BJ (cell line): ENCODE measurements at places on chromosomes 4 and X.

DNA sequence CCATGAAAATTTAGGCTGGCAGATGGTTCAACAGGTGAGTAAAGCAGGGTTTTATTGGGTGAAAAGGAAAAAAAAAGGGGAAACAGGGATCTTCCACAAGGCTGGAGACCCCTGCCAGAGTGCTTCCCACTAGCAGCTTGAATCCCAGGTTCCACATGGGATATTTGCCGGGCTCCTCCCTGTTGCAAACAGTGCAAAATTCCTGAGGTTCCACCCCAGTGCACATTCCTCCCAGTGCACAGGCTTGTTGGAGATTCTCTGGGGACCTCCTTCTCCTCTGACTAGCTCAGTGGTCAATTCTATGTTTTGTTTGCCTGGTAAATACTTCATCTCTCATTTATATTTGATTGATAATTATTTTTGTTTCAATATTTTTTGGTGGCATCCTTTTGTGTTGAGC, 66.4 kb upstream of the UGT2B15 start:
- no peak for DNase-seq

DNA sequence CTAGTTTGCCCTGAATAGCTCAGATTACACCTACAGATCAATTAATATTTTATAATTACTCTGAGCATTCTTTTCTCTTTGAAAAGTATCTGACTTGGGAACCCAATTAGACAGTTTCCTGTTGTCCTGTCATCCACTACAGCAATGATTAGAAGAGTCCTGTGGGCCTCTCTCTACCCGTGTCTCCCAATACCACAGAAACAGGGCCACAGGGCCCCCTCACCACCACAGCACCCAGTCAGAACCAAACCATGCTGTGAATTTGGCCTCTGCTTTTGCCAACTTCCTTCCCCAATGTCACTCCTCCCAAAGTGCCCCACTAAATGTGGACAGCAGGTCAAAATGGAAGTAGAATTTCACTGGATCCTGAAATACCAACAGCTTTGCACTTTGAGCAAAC, 10.3 kb downstream of the USP46 start:
- no peak for DNase-seq

DNA sequence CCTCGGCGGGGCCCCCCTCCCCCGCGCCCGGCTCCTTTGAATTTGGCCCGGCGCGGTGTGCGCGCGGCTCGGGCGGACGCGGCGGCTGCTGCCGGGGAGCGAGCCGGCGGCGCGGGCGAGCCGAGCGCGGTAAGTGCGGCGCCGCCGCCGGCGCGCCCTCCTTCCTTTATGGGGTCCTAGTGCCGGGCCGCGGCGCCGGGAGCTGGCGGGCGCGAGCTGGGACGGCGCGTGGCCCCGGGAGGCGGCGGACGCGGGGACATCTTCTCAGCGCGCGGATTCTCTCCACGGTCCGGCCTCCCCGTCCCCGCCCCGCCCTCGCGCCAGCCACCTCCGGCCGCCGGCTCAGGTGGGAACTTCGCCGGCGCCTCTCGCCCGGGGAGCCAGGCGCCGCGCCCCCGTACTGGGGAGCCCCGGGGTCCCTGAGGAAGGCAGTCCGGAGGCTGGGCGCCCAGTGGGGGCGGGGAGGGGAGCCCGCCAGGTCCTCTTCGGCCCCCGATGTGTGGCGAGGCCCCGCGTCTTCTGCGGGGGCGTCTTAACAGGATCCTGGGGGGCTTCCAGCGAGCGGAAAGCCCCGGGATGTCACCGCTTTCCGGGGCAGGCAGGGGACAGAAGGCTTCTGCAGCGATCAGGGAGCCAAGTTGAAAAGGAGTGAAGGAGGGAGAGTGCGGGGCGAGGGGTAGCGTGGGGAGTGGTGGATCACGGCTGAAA, 98.4 kb upstream of the TENM3 start:
- no peak for DNase-seq

GRCh38 chr4:139919004-139919403, 235.0 kb downstream of the MAML3 start:
- DNase-seq, result peak; percentile 31

DNA sequence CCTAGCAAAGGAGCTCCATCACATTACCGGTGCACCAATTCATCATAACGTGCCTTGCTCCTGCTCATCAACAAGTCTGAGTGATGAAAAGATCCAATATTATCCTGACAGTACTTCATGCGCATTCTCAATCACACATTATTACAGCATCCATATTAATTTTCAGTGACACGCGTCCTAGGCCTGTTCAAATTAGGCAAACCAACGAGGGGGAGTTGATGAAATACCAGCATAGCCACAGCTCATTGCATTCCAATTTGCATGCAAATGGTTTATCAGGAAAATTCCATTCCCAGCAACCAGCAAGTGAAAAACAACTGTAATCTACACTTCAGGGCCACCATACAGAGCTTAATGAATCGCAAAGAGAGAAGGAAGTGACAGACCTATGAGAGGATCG, 236.9 kb downstream of the DCLK2 start:
- no peak for DNase-seq

DNA sequence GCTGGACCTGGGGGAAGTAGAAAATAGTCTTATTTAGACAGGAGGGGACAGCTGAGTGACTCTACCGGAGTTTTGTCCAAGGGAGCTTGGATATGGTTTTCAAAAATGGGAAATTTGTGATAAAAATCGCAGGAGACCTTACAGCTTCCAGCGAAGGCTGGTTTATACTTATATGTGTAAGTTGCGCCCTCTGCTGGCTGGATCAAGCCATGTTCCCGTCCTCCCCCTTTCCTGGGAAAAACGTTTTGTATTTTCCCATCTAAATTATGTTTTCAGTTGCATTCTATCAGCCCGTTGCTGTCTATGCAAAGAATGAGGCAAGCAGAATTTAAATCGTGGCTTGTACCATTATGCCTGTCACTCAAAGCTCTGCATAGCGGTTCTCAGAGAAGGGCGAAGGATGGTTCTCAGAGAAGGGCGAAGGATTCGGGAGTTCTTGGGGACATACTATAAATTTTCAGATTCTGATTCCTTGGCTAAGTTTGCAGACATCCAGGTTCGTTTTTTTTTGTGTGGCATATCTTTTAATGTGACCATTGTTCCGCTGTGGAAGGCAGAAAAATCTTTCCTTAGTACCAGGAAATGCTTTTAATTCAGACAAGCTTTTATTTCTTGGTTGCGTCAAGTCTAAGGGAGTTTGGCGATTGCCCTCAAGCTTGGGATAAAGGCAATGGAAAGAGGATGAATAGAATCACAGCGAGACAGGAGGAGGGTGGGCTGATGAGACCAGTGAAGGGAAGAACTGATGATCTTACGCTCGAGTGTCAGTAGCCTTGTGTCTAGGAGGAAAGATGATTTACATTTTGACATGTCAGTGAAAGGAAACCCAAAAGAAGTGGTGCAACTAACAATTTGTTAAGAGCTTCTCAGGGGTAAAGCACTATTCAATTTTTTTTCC, 128.5 kb upstream of the ARX start:
- no peak for DNase-seq

DNA sequence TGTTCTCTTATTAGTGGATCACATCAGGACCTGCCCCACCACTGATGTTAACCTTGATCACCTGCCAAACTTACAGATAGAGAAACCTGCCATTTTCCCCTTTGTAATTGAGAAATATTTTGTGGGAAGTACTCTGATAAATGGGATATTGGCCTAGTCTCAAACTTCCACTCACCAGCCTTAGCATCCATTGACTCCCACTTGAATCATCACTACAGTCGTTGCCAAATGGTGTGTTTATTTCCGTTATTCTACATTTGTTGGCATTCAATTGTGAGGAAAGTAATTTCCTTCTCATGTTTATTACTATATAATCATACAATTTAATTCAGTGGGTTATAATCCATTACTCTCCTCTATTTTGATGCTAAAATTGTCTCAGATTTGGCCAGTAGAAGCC, 156.4 kb upstream of the CXCL13 start:
- DNase-seq, result no peak

DNA sequence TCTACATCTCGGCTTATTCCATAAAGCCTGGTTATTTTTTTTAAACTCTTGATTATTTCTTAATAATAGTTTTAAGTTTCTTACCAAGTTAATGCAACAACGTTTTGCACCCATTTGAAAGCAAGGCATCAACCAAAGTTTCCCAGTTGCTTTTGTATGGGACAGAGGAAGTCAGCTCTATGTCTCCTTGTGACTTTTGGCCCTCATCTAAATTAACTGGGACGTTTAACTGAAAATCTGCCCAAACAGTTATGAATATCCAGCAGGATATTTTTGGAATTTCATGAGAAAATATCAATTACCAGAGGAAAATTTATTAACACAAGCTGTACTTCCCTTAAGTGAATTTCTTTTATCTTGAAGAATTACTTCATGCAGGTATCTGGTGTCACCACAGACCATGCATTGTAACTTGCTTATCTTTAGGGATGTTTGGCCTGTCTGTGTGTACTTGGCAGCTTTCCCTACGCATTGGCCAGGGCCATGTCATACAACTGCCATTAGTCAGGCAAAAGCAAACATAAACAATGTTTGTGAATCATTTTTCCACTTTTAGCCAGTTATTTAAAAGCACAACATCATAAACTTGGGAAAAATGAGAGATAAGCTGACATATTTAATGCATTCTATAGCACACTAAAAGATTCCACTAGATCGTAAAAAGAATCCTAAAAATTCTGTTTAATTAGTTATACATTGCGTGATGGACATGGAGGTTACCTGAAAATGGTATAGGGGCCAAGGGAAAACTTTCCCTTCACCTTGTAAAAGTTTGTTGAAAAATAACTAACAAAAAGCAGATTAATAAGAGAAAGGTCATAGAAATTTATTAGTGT, 101.4 kb upstream of the PDE5A start:
- peak; percentile 72 for DNase-seq

GRCh38 chr4:145535202-145535601, 53.5 kb downstream of the SMAD1 start:
- no peak for DNase-seq

- DNase-seq, result no peak
These were observed 1609.1 kb downstream of the C4orf33 start for GRCh38 chr4:130705023-130705422.

DNA sequence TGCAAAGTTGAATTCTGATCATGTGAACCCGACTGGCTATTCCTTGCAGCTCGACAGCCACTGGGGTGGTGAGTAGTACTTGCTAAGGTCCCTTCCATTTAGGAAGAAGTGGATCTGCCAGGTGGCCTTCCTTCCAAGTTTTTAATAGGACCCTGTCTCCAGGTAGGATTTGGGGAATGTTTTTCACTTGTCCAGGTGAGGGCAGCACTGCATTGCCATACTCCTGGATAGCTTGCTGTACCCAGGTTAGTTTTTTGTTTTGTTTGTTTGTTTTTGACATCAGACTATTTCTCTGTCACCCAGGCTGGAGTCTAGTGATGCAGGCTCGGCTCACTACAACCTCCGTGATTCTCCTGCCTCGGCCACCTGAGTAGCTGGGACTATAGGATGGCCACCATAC, 29.8 kb downstream of the SAGE1 start:
- no peak for DNase-seq

DNA sequence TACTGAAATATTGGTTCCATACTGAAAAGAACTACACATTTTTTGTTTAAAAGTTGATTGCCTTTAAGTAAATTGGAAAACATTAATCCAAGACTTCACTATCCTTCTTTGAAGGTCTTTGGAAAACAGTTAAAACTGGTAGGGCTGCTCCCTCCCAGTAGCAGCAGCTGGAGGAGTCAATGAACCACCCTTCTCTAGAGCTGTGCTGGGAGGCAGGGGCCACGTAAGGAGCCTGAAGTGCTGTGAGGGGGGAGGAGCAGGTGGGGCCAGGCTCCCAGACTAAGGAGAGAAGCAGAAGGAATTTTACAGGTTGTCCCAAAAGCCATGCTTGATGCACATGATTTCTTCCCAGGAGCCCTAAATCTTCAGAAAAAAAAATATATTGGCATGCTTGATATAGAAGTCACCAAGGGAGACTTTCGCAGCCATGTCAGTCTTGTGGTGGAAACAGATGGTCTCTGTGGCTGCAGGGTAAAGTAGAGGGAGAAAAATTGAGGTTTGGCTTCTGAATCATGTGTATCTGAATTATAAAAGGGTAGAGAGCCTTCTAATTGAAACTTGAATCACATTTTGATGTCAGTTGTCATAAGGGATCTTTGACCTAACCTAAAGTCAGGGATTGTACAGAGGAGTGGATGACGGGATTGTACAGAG, 673.2 kb upstream of the FRG1 start:
- no peak for DNase-seq

DNA sequence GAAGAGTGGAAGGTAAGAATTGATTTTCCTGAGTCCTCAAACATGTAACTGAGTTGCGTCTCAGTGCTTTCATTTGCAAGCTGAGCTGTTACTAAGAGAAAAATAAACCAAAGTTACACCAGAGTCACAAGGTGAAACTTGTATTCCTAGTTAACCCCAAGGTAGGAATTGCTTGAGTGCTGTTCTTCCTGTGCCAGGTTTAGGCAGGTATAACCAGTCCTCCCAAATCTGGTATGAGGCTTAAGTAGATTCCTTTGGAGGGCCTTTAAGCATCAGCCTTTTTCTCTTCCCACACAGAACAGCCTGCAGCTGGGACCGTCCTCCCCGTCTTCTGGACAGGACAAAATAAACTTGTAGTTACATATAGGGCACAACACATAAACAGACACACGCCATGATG, 2.3 kb upstream of the BTC start:
- no peak for DNase-seq

- no peak for DNase-seq
These were observed 57.0 kb downstream of the MND1 start for GRCh38 chr4:153401501-153401900.

DNA sequence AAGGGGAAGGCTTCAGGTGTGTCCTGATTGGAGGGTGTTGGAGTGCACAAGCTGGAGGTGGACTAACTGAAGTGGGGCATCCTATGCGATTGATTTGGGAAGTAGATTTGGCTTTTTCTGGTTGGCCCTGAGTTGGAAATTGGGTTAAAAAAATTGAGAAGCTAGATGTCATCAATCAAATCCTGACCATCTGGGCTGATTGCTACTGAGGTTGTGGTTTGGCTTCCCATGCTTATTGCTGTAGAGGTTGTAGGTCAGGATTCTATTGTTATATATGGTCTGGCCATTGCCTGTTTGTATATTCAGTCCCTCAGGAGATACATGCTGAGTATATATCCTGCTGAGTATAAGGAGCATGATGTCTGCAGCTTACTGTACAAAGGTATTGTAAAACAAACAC, 7.7 kb upstream of the ZNF81 start:
- no peak for DNase-seq

- no peak for DNase-seq
These were observed 250.7 kb downstream of the NAP1L3 start for GRCh38 chrX:93422693-93423092.

DNA sequence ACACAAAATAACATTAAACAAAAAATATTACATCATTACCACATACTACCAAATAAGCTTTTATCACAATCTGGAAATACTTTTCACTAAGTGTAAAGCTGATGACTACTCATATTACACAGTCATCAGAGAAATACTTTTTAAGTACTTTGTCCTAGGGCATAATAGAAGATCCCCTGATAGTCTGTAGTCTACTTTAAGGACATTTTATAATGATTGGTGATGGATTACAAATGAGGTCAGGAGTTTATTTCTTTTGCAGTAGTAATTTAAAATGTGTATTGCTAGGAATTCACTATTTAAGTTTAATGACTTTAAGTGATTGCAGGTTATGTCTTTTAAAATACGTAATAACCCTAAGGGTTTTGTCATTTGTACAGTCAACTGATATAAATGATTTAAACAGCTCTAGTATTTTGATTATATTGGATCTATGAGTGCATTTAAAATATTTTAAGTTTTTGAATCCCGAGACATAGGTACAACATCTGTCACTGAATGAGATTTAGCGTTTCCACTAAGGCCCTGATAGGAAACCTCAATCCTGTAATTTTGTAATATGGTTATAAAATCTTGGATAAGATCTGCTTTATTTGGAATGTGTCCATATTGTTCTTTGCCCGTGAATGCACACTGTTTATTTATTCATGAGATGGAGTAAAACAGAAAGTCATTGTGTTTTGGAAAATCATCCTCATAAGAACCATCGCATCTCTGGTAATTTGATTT, 189.5 kb downstream of the ARAP2 start:
- DNase-seq, result no peak
